ENCODE measurements at places on chromosomes 11 and 22. TPM values are rescaled to one million over a fixed set of nuclear protein-coding genes. Genes with fewer than 3 reads are reported as not detected.

- H3K27ac ChIP-seq: no peak overlapping the region
- DNase-seq: no peak
- no peaks in the 10 kb centered on the region for H3K4me1 ChIP-seq
- H3K27me3 ChIP-seq: no peaks in the 10 kb centered on the region
Measured at GRCh38 chr22:33272180-33272579, 214.0 kb upstream of the SYN3 start.

DNA sequence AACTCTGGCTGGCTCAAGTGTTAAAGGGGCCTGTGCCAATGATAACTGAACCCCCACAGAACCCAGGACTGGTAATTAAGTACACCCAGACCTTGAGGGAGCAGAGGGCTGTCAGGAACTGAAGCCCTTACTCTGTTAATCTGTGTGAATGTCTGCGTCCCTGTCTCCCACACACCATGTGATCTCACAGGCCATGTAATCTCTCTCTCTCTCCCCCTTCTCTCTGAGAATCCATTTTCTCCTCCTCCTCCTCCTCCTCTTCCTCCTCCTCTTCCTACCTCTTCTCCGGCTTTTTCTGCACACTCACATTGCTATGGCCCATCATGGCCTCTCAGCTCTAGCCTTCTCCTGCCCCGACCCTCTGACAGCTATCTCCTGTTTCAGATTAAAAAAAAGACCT, 14.6 kb upstream of the IRAG1 start:
- H3K27ac ChIP-seq: no peak overlapping the region
- H3K4me1 ChIP-seq: no peaks in the 10 kb centered on the region
- DNase-seq: no peak
- no peaks in the 10 kb centered on the region for H3K27me3 ChIP-seq

- H3K27ac ChIP-seq: no peak overlapping the region
- no peaks in the 10 kb centered on the region for H3K4me1 ChIP-seq
- no peaks in the 10 kb centered on the region for H3K36me3 ChIP-seq
- no peak overlapping the region for H3K4me3 ChIP-seq
Measured at GRCh38 chr11:133834682-133835592, 10.4 kb downstream of the SPATA19 start.

Gene APOL5
- not detected for polyA plus RNA-seq

Gene CALCA
- polyA plus RNA-seq: not detected

Measured in SK-N-SH (cell line).